Endodermal cell (in vitro differentiated cells): ENCODE measurements at places on chromosomes 1 and 21. TPM values are rescaled to one million over a fixed set of nuclear protein-coding genes. Genes with fewer than 3 reads are reported as not detected.

Gene RAB25
- 78.5 and 82.0 TPM in 2 replicates for total RNA-seq

Gene HPDL
- 3.6 to 8.7 TPM (median 7.8 TPM) in 3 replicates for total RNA-seq

Gene LRRC39
- total RNA-seq, result 0.14 and 0.24 TPM in 2 replicates

Gene S100A7A
- not detected in 2 replicates for total RNA-seq

Gene FMO4
- 2.0 to 3.5 TPM (median 3.1 TPM) in 3 replicates for total RNA-seq

Gene LRRN2
- 4.6 to 11.5 TPM (median 11.4 TPM) in 3 replicates for total RNA-seq

Gene GBP3
- total RNA-seq, result not detected in 3 replicates

Gene C1orf74
- total RNA-seq, result 3.0 and 3.1 TPM in 2 replicates

Gene SVBP
- 42.2 to 45.3 TPM (median 42.3 TPM) in 3 replicates for total RNA-seq

GRCh38 chr1:224193319-224193966 lies 10.4 kb downstream of the DEGS1 start:
- no peak for DNase-seq

DNA sequence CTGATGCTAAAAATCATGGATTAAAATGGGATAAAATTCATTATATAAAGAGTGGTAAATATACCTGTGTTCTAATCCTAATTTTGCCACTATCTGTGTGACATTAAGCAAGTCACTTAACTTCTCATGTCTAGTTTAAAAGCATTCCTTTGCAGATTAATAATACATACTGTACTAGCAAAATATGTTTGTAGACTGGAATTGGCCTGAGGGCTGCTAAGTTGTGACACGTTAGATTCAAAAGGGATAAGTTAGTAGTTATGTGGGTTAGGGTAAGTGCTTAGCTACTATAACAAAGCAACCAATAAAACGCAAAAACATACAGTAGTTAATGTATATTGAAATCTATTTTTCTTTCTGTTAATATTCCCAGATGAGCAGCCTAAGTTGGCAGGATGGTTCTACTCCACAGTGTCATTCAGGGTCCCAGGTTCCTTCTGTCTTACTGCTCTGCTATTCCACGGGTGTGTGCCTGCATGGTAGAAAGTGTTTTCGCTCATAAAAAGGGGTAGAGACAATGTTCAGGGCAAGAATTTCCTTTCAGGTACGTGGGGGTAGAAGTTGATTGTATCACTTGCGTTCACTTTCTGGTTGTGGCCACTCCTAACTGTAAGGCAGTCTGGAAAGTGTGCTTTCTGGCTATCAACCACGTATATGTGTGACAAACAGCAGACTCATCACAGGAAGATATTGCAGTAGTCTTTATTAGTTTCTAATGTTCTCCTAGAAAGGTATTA lies 239.8 kb downstream of the NFIA start:
- no peak for DNase-seq

- no peak for DNase-seq
These were observed 510.9 kb upstream of the DAB1 start for GRCh38 chr1:57934745-57935144.

DNA sequence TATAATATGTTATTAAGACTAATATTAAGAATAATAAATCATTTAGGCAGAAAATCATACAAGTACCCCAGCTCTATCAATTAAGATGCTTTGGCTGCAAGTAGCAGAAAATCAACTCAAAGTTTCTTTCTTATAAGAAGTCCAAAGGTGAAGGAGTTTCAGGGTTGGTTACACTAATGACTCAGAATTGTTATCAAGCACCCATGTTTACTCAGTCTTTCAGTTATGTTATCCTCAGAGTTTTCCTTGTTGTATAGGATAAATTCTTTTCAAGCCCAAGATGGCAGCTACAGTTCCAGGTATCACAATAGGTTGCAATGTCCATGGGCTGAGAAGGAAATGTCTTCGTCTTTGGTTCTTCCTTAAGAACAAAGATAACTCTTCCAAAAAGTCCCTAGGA lies 163.6 kb downstream of the TNFSF18 start:
- DNase-seq, result no peak

- DNase-seq, result no peak
These were observed 51.0 kb downstream of the PLPPR4 start for GRCh38 chr1:99315305-99315704.

- peak; percentile 75 for DNase-seq
These were observed 22.0 kb upstream of the IFNAR1 start for GRCh38 chr21:33302796-33303195.

DNA sequence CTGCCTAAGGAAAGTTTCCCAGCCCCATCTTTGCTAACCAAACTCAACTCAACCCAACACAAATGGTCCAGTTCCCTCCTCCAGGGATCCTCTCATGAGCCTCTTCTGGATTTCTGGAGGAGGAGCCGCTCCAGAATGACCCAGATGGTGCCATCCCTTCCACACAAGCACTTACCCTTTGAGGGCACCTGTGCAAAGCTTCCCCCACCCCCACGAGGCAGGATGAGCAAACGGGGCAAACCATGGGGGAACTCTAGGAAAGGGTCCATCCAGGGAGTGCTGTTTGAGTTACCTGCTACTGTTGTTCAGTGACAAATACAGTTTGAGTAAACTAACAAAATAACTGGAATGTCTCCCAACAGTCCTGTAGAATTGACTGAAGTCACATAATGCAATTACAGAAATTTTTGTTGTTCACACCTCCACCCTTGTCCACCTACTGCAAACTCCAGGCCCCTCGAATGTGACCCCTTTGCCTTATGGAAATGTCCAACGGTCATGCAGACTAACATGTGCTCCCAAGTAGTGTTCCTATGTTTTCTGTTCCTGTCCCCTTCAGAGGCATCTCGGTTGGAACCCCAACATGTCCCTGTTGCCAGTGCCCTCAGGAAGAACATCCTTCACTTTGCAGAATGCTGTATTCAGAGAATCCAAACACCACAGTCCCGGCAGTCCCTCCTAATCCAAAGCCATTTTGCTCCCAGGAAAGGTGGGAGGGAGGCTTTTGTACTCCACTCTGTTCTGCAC lies 160.1 kb downstream of the RRAGC start:
- DNase-seq, result peak; percentile 24

- DNase-seq, result no peak
These were observed 219.7 kb downstream of the NFIA start for GRCh38 chr1:61301824-61302657.

GRCh38 chr1:38788341-38789336 lies 70.9 kb downstream of the RRAGC start:
- DNase-seq, result peak; percentile 64

DNA sequence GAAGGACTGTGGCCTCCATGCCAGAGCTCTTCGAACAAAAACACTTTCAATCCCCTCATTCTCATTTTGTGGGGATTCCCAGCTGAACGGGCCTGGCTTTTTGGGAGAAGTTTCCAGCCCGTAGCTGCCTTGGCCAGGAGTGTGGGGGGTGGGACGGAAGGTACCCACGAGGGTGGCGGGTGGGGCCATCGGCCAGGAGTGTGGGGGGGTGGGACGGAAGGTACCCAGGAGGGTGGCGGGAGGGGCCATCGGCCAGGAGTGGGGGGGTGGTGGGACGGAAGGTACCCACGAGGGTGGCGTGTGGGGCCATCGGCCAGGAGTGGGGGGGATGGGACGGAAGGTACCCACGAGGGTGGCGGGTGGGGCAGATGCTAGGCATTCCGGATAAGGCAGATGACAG lies 71.7 kb upstream of the ZBTB18 start:
- DNase-seq, result no peak

- DNase-seq, result peak; percentile 53
These were observed 8.0 kb upstream of the GUCA2A start for GRCh38 chr1:42172381-42173133.

DNA sequence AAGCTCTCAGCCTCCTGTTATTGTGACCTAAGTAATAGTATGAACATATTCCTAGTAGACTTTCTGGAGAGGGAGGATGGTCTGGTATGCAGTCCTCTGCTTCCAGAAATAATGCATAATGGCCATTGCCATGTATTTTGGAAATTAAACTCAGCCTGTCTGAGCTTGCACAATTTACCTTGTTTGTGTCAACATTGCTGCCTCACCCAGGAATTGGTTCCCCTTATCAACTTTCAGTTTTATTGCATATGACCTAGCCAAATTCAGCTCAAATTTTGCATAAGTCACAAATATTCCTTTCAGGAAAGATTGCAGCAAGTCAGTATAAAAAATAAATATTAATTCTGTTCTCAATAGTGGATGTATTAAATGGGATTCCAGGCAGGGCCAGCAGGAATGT lies 101.9 kb upstream of the SLC5A9 start:
- no peak for DNase-seq

DNA sequence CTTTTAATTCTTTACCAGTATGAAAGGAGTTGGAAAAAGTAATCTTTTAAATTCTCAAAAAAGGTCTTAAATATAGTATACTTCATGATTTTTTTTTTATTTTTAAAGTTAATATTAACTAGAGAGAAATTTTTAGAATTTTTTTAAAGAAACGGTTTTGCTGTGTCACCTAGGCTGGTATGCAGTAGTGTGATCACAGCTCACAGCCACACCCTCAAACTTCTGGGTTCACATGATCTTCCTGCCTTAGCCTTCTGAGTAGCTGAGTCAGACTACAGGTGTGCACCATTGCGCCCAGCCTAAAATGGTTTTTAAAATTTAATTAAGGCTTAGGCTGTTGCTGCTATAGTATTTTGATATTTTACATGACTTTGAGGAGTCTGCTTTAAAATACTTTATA lies 52.4 kb downstream of the TLCD4 start:
- DNase-seq, result no peak

DNA sequence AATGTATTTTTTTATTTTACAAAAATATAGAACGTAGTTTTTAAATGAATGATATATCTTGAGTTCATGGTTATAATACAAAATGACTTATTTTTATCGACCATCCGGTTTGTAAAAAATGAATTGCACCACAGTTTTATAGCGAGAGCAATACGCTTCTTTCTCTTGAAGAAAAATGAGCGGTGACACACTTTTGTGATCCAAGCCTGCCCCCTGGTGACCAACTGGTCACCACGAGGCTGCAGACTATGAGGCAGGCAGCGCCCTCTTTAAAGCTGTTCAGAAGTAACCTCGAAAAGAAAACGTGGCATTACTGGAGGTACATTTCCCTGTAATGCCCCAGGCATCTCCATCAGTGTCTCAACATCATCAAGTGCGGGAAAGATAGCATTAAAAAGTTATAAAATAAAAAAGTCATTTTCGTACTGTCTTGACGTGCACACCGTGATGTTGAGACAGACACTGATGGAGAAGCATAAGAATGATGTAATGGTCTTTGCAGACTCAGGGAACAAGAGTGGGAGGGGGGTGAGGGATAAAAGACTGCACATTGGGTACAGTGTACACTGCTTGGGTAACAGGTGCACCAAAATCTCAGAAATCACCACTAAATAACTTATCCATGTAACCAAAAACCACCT lies 734.2 kb upstream of the ADAMTS5 start:
- DNase-seq, result peak; percentile 92

DNA sequence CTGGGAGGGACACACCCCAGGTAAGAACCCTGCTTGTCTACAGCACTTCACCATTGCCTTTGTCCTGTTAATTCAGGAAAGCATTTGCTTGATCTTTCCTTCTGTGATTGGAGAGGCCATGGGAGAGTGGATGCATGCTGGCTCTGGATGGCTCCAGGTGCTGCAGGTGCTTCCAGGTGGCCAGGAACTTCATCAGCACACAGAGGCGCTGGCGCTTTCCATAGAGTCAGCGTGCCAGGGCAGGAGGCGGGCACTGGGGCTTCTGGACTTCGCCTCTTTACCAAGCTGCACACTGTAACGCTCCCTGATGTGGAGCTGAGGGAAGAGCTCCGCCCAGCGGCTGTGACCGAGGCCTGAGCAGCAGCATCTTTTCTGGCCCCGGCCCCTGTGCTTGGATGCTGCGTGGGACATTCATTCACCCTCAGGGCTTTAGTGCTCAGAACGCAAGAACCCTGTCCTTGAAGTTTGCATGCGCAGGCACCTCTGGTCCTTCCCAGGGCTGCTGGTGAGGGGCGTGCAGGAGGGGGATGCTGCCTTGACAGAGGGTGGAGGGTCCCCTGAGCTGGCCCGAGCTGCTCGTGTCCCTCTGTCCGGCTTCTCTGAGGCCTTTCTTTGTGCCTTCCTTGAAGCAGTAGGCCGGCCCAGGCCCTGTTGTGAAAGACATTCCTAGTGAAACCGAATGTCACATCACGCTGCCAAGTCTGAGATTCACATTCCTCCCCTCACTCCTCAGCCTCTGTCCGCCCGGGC lies 1.6 kb upstream of the MX2 start:
- peak; percentile 75 for DNase-seq

DNA sequence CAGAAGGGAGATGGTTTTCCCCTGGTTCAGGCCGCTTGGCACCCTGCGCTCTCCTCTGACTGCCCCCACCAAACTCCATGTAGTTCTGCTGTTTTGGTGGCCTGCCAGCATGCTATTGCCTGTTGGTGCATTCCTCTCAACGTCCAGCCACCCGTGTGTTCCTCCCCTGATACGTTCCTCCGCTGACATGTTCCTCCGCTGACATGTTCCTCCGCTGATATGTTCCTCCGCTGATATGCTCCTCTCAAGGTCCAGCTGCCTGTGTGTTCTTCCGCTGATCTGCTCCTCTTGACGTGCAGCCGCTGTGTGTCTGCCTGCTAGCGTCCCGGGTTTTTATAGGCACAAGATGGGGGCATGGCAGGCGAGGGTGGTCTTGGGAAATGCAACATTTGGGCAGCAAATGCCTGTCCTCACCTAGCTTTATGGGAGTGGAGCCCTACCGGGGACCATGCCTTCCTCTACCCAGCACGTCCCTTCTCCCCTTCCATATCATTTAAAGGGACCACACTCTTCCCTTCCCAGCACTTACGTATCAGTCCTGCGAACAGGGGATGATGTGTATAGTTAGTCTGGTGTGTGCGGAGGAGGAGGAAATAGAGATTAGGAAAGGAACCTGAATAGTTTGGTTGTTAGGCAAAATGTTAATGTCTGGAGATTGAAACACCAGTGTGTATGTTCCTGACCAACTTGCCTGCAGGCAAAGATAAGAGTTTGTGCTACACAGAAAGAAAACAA lies 40.6 kb upstream of the PLA2G5 start:
- DNase-seq, result no peak

DNA sequence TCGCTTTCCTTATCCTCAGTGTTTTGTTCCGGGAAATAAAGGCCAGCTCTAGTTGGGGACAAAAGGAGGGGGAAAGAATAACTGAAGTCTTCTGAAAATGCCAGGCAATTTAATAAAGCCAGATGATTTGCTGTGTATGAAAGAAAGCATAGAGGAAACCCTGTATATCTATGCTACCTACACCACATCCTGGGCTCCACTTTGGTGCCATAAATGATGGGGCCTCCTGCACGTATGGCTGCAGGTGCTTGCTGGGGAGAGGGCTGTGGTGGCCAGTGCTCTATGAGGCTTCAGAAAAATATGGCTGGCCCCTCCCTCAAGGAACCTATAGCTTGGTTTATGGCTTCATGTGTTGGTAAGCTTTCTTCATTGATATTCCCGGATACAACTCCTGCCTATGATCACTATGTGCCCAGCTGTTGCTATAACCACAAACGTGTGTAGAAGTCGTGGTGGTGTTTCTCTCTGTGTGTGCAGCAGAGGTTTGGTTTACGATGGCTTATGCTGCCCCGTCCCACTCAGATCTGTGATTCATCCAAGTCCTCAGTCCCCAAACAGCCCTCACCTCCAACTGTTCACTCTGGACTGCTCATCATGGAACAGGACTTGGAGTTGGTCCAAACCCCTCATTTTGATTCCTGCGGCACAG lies 59.5 kb downstream of the BACE2 start:
- no peak for DNase-seq

GRCh38 chr1:12230549-12231275 lies 882 bp downstream of the VPS13D start:
- DNase-seq, result peak; percentile 74
